ENCODE measurements at places on chromosomes 12 and 14. TPM values are rescaled to one million over a fixed set of nuclear protein-coding genes. Genes with fewer than 3 reads are reported as not detected.

IL23A gene
- polyA plus RNA-seq: 0.24 TPM

SPRYD3 gene
- polyA plus RNA-seq: 21.8 TPM

GAPDH gene
- 3,634 TPM for polyA plus RNA-seq

INHBE gene
- 1.9 TPM for polyA plus RNA-seq

OTUB2 gene
- polyA plus RNA-seq: 1.1 TPM

C12orf54 gene
- polyA plus RNA-seq: 0.51 TPM

FBXO34 gene
- 16.8 TPM for polyA plus RNA-seq

RPL10L gene
- polyA plus RNA-seq: not detected

PARP11 gene
- polyA plus RNA-seq: 8.5 TPM

MORN3 gene
- polyA plus RNA-seq: 0.23 TPM

TOX4 gene
- 38.5 TPM for polyA plus RNA-seq

GRCh38 chr14:90518069-90518940 is 121.5 kb downstream of the CALM1 start:
- DNase-seq: peak; percentile 74

GRCh38 chr12:65602610-65603295 is 221.5 kb upstream of the HMGA2 start:
- peak; percentile 94 for DNase-seq

DNA sequence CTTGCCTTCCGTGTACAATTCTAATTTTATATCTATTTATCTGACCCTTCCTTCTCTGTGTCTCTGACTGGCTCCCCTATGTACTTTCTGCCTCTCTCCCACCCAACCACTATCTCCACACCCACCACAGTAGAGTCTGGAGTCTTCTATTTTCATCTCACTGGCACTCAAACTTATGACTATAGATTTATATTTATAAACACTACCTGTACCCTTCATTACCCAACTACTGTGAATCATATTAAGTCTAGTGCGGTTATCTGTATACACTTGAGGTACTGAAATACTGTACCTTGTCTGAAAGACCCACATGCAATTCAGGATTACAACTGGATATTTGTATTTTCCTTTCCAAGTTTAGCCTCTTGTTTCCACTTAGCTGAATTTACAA is 36.1 kb downstream of the ATP2B1 start:
- DNase-seq: no peak

DNA sequence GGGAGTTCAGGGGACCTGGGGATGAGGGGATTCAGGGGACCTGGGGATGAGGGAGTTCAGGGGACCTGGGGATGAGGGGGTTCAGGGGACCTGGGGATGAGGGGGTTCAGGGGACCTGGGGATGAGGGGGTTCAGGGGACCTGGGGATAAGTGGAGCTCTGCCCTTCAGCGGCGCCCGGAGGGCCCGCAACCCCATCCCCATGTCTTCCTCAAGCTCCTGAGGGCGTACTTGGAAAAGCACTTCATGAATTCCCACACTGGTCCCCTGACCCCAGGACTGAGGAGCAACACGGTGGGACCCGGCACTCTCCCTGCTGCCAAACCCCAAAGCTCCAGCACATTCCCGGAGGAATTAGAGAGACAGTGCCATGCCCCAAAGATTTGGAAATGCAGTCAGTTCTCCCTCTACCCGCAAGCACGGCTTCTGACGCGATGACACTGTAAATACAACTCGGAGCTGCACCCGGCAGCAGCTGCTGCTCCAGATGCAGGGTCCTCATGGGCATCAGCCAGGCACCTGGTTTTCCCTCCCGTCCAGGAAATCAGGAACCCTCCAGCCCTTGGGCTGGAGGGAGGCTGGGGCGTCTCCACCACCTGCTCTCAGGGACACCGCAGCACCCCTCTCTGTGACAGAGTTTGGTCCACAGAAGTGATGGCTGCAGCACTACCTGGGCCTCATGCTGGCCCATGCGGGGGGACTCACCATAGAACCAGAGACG is 32.8 kb upstream of the C14orf180 start:
- DNase-seq: no peak

- peak; percentile 53 for DNase-seq
Measured at GRCh38 chr12:120538281-120539156, 4.4 kb downstream of the RNF10 start.

DNA sequence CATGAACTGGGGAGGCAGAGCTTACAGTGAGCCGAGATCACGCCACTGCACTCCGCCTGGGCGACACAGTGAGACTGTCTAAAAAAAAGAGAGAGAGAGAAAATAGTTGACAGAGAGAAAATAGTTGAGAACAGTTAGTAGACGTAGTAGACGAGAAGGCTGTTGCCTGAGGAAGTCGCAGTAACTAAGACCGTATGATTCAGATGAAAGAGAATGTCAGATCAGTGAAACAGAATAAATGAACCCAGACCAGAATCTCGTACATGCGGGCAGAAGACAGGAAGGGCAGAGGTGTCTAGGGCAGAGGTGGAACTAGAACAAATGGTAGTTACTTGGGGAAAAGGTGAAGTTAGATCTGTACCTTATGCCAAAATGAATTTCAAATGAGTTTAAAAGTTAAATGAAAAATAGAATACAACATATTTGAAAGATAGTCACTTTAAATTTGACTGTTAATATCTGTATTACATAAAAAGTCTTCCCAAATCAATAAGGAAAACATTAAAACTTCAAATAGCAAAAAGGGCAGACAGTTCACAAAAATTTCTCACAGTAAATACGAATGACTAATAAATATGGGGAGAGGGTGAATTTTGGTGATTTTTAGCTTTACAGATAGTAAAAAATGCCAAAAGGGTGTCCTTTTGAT is 17.7 kb downstream of the MDM2 start:
- no peak for DNase-seq

GRCh38 chr12:93243689-93244513 is 133.8 kb upstream of the NUDT4 start:
- peak; percentile 56 for DNase-seq

- DNase-seq: peak; percentile 38
Measured at GRCh38 chr14:66088656-66089055, 397.5 kb upstream of the CCDC196 start.

DNA sequence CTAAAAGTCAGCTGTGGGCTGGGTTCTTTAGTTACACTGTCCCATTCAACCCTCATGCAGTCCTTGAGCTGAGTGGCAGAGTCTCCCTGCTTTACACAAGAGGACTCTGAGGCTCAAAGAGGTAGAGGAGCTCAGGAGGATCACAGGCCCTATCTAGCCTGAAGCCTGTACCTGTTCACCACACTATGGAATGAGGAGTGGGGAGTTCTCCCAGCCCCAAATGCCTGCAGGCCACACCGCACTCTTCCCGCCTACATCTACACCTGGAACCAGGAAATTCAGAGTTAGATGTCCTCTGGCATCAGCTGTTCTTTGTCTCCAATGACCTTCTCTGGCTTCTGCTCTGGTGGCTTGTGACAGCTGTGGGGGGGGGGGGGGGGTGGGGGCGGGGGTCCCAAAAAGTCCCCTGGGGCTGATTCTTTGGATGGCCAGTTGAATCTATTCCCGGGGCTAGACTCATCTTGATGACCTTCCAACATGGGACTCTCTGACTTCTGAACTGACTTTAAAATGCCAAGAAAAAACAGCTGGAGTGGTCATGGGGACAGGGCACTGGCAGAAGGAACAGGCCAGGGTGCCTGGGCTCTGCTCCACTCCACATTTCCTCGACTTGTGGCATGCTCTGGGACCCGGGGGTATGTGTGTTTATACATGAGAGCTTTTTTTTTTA is 30.6 kb downstream of the RIN3 start:
- DNase-seq: peak; percentile 48

DNA sequence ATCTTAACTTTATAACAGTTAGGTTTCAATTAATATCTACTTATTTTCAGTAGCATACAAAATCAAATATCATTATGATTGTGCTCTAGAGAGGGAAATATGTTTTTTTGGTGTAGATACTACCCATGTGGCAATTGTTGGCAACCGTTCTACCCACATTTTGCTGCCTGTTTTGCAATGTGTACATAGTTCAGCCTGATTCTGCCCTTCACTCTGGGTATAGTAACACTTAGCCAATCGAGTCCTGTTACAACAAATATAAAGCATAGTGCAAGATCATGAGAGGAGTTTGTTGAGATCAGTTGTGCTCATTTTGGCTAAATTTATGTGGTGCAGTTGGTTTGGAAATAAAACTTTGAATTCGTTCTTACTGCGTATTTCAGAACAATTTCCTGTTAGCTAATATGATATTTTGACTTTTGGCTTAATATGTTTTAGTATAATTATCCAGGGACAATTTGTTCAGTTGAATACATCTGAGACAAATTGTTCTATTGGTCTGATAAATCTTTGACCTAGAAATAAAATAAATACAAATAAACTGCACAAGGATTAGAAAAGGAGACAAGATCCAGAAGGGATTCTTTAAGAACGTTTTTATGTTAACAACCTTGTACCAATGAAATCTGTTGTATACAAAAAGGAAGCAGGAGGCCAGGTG is 76.9 kb downstream of the ATF7IP start:
- no peak for DNase-seq

GRCh38 chr14:70641548-70642302 is at the start of gene TTC9:
TSS of gene TTC9 (plus strand) at chr14:70641916. CDS start at chr14:70642130, 214 bp downstream.
- DNase-seq: peak; percentile 29

GRCh38 chr12:52285172-52285745 is 6.1 kb downstream of the KRT81 start:
- DNase-seq: no peak

DNA sequence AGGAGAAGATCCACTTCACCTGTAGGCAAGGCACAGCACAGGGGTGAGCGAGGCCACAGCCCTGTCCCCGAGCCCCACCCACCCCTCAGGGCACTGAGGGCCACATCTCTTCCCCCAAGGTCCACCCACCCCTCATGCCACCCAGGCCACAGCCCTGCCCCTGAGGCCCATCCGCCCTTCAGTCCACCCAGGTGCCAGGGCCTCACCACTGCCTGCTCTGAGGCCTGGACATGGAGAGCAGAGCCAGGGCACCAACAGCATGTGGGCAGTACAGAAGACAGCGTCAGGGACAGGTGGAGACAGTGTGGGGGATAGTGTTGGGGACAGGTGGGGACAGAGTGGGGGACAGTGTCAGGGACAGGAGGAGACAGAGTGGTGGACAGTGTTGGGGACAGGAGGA is 138.3 kb downstream of the TMEM121 start:
- DNase-seq: no peak

DNA sequence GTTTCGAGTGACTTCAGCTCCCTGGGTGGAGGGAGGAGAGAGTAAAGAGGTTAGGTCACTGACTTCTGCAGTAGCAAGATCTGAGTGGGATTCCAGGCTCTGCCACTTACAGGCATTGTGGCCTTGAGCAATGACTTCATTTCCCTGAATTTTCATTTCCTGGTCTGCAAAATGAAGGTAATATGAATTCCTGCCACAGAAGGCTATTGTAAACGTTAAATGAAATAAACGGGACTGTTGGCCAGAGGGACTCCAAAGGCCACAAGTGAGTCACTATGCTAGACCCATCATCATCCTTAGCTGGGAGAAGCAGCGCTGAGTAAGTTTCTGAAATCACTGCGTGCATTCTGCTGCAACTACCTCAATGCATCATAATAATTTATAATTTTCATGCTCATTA is 807.8 kb downstream of the AACS start:
- no peak for DNase-seq

GRCh38 chr14:51535443-51536044 is 116.2 kb upstream of the FRMD6 start:
- no peak for DNase-seq

DNA sequence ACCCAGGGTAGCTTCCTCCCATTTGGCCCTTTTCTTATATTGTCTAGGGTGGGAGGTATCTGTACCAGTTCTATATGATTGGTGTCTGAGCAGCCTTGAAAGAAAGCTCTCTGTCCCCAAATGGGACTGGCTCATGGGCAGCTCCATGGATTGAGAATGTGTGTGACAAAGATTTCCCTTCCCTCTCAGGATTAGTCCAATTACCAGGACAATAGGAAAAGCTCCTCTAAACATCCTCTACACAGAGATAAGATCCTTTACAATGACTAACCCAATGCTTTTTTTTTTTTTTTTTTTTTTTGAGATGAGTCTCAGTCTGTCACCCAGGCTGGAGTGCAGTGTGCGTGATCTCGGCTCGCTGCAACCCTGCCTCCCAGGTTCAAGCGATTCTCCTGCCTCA is 112.1 kb downstream of the SLC35F4 start:
- no peak for DNase-seq

DNA sequence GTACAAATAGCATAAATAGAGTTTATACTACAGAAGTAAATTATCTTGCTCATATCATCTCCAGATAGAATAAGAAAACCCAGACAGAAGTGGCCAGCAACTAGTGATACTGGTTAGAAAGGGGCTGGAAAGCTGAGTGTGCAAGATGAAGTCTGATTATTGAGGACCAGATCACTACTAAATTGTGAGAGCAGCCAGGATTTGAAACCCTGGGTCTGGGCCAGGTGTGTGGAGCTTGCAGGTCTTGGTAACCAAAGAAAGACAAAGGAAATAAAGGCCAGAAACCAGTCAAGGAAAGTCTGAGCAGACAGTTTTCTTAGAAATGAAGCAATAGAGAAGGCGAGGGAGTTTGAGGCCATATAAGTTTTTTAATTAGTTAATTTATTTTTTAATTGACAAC is 611.8 kb downstream of the ETNK1 start:
- DNase-seq: peak; percentile 53

- DNase-seq: peak; percentile 42
Measured at GRCh38 chr14:90556012-90556477, 159.2 kb downstream of the CALM1 start.
